ENCODE measurements at places on chromosomes 3 and 15.

DNA sequence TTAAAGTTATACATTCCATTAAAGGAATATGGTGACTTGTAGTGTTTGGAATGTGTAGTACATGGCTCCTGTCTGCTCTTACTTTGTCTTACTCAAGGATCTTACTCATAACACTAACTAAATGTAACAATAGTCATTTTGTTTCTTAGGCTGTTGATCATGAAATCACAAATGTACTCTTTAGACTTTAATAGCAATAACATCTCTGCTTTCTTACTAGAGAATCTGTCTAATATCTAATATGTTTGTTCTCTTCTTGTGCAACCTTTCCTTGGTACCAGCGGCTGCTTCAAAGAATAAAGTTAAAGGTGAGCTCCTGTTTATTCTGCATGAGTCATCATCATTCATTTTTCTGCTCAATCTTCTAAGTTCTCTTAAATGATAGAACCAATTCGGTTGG, 767.5 kb downstream of the CADM2 start:
- no peak for DNase-seq

DNA sequence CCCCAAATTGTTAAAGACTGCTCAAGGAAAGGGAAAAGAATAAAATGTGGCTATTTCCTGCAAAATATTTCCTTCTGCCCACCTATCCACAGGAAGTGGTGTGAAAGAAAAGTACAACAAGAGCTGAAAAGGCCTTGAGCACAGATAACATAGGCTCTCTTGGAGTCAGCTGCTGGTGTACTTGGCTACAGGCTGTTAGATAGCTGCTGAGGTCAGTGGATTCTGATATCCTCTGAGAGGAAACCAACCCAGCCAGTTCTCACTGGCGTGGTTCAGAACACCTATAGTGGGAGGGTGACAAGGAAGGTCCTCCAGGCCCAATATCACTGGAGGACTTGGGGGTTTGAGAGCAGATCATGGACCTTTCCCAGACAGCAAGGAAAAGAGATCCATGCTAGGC, 124.4 kb upstream of the GAP43 start:
- no peak for DNase-seq

DNA sequence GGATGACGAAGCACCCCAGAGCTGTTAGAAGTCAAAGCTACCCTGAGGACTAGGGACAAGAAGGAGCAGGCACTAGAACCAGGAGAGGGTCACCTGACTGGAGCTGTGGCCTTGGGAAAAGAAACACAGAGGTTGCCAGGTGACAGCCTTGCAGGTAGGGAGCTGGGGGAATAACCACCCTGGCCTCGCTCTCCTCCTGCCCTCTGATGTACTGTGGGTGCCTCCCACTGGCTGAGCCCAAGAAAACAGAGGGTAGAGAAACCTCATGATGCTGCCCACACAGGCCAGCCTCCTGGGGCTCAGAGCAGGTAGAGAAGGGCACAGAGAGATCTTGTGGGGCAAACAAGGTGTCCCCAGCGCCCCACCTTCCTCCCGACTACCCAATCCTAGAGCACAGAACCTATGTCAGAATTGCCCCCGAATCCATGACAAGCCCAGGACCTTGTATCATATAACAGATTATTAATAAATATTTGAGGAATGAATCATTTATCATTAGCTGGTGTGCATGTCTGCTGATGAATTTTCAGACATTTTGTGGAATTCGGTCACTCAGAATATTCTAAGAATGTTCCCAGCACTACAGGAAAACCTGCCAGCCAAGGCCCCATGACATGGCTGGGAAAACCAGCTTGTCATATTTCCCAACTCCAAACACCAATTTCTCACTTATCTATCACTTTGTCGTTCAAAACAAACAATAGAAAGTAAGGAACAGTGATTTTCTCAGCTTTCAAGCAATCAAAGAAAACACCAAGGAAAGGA, 59.8 kb upstream of the MEX3B start:
- no peak for DNase-seq

GRCh38 chr3:174439331-174440252, 419.5 kb upstream of the NAALADL2 start:
- DNase-seq = no peak

- no peak for DNase-seq
Observed at GRCh38 chr3:184472723-184473428, 88.7 kb upstream of the EPHB3 start.

DNA sequence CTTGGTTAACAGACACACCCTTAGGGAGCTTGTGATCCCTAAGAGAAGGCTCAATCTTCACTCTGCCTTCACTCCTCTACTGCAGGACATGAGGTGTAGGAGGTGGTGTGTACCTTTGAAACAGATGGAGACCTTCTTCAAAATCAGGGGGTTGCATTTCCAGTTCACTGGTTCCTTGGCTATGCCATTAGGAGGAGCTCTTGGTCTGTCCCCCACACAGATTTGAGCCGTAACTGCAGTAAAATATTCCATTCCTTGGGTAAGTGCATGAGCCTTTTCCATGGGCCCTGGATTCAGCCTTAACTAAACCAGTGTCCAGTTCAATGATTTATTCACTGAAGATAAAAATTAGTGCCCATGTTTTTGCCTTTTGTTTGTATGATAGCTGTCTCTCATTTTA, 144.6 kb downstream of the MCTP2 start:
- DNase-seq = no peak

GRCh38 chr3:52090933-52091468, 34.6 kb upstream of the DUSP7 start:
- DNase-seq = no peak

GRCh38 chr15:62403164-62403809, 238.2 kb upstream of the C2CD4B start:
- DNase-seq = no peak

- DNase-seq = no peak
Observed at GRCh38 chr3:46138581-46138980, 69.5 kb downstream of the CCR1 start.

DNA sequence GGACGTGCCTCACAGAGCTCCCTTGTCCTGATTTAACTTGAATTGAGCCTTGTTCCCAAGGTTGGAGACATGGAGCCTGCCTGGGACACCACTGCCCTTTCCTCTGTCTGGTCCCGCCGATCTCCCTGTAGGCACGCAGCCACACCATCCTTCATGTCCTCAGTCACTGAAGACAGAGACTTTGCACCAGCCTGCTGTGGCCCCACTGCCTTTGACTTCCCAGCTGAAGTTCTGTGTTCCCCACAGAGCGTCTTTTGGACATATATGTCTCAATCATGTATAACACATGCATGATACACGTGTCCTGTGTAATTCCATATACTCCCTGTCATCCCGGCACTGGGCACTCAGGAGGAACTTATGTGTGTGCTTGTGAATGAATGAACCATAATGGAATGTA, 23.6 kb downstream of the GABRA5 start:
- DNase-seq = no peak

DNA sequence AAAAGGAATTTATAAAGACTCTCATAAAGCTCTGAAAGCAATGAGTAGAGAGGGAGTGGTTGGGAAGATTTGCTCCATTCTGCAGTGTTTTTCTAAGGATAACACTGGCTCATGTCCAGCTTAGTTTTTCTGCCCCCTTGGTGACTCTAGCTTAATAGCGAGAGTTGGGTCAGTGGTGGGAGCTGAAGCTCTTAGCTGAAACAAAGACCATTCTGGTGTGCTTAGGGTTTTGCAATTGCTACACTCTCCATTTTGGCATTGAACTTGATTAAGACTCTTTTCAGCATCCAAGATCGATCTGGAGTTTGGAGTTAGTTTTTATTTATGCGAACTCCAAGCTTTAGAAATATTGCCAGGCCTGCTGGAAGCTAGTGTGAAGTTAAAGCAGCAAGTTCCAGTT, 98.0 kb downstream of the ATG7 start:
- no peak for DNase-seq

DNA sequence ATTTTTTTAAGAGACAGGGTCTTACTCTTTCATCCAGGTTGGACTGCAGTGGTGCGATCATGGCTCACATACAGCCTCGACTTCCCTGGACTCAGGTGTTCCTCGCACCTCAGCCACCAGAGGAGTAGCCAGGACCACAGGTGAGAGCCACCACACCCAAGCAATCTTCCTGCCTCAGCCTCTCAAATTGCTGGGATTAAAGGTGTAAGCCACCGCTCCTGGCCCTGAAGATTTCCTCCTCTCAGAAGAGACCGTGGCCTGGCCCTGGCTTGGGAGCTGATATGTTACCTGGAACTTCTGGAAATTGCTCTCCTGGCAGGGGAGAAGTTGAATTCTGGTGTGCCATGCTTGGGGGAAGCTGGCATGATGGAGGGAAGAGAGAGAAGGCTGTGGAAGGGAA, 36.2 kb downstream of the PPCDC start:
- DNase-seq = no peak

DNA sequence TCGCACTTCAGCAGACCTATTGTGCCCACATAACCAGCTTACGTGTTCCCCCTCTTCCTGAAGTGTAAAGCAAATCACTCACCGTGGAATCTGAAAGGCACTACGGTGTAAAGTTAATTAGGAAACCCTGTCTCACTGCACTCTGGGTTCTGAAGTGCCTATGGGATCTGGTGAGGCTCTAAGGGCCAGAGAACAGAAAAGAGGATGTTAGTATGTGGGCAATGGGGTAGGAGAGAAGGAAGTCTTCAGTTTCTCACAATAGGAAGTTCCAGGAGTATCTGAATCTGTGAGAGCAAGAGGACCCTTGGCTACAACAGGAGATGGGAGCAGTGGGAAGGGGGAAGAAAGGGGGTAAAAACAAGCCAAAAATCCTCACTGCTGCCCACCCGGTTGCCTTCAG, 71.4 kb downstream of the ITGB5 start:
- no peak for DNase-seq

DNA sequence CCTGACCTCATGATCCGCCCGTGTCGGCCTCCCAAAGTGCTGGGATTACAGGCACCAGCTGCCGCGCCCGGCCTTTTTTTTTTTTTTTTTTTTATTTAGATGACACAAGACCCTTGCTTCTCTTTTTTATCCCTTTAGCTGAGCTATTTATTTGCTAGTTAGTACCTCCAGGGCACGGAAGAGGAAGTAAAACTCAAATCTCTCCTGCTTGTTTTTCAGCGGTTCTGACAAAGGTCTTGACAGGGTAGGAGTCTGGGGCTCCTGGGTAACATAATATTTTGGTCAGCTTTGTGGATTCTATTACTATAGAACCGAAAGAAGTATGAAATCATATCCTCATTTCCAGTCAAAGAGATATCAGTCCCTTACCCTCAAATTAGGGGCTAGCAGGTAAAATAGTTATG, 44.0 kb upstream of the ETV5 start:
- no peak for DNase-seq

DNA sequence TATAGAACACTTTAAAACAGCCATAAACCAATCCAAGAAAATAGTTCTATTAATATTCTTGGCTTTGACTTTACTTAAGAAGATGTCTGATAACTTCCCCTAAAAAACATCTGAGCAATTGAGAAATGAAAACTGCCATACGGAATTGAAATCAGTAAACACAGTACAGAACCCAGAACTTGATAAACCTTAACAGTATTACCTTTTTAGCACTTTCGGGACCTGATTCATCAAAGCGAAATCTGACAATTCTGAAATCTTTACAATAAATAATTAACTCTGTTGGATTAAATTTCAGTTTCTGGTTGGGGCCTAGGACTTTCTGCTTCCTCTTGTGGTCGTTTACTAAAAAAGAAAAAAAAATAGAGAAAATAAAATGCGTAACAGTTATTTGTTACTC, 17.3 kb downstream of the MTMR10 start:
- DNase-seq = no peak

DNA sequence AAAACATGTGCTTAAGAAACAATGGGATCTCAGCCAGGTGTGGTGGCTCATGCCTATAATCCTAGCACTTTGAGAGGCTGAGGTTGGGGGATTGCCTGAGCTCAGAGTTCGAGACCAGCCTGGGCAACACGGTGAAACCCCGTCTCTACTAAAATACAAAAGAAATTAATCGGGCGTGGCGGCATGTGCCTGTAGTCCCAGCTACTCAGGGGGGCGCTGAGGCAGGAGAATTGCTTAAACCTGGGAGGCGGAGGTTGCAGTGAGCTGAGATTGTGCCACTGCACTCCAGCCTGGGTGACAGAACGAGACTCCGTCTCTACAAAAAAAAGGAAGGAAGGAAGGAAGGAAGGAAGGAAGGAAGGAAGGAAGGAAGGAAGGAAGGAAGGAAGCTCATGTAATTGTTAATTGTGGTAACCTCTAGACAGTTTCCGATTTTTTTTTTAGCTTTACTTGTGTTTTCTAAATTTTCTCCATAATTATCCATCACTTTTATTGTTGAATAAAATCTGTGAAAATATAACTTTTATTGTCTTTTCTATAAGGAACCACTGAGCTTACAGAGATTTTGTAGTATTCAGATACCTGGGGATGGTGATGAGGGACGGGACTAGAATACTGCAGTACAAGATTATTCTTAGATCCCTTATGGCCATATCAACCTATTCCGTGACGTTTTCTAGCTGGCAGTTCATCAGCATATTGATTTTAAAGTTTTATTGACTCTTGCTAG, 506.9 kb downstream of the NR2F2 start:
- DNase-seq = no peak

DNA sequence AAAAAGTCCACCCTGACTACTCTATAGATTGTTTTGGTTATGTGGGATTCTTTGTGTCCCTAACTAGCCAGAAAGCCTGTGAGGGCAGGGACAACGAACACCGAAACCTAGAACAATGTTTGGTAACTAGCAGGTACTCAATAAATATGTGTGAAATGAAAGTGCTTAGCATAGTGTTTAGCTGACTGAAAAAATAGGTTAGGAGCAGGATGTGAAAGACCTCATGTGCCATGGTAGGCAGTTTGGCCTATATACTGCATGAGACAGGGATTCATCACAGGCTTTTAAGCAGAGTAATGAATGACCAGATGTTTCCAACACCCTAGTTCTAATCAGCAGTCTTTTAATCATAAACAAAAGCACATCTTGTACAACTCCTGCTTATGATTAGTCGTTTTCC, 64.2 kb downstream of the MYO5A start:
- no peak for DNase-seq

DNA sequence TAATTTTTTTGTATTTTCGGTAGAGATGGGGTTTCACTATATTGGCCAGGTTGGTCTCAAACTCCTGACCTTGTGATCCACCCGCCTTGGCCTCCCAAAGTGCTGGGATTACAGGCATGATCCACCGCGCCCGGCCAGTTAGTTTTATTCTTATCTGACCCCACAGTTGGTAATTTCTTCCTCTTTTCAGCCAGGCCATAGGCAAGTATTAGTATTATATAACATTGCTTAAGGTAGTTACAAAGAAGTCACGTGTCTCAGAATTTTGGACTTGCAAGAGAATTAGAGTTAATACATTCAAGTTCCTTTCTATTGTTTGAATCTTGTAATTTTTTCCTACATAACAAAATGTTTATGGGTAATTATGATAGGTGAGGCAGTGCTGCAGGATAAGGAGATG, 334.8 kb downstream of the LPP start:
- no peak for DNase-seq

GRCh38 chr3:148079370-148079769, 618.3 kb upstream of the AGTR1 start:
- DNase-seq = peak; percentile 59

- no peak for DNase-seq
Observed at GRCh38 chr3:97825101-97825500, 3.3 kb downstream of the CRYBG3 start.

- DNase-seq = peak; percentile 9
Observed at GRCh38 chr3:178152031-178152806, 384.0 kb upstream of the KCNMB2 start.

Data from BE2C (cell line).